Neural progenitor cell (in vitro differentiated cells): ENCODE measurements at places on chromosomes 1 and 21. TPM values are rescaled to one million over a fixed set of nuclear protein-coding genes. Genes with fewer than 3 reads are reported as not detected.

DNA sequence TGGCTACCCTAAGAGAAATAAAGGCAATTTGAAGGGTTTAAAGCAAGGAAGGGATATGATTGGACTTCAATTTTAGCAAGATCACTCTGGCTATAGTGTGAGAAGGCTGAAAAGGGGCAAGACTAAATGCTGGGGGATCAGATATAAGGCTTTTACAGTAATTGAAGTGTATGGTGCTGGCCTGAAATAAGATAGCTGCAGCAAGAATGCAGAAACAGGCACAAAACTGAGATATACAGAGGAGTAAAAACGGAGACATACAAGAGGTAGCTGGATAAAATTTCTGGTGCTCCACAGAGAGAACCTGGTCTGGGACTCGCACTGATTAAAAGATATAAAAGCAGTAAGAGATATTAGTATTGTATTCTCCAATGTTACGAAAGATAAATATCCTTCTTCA, 92.0 kb downstream of the DENND1B start:
- no peak for DNase-seq
- H3K27me3 ChIP-seq: no peaks in the 10 kb centered on the region
- peaks cover 14% of the 10 kb centered on the region for H3K4me1 ChIP-seq
- no peak overlapping the region for H3K4me3 ChIP-seq

Gene CDC7
- total RNA-seq: 90.8 and 156 TPM in 2 replicates

GRCh38 chr1:12244078-12244477, 14.2 kb downstream of the VPS13D start:
- H3K4me3 ChIP-seq: no peak overlapping the region
- H3K36me3 ChIP-seq: peaks cover 9% of the 10 kb centered on the region
- no peaks in the 10 kb centered on the region for H3K4me1 ChIP-seq
- no peak overlapping the region for H3K27ac ChIP-seq

DNA sequence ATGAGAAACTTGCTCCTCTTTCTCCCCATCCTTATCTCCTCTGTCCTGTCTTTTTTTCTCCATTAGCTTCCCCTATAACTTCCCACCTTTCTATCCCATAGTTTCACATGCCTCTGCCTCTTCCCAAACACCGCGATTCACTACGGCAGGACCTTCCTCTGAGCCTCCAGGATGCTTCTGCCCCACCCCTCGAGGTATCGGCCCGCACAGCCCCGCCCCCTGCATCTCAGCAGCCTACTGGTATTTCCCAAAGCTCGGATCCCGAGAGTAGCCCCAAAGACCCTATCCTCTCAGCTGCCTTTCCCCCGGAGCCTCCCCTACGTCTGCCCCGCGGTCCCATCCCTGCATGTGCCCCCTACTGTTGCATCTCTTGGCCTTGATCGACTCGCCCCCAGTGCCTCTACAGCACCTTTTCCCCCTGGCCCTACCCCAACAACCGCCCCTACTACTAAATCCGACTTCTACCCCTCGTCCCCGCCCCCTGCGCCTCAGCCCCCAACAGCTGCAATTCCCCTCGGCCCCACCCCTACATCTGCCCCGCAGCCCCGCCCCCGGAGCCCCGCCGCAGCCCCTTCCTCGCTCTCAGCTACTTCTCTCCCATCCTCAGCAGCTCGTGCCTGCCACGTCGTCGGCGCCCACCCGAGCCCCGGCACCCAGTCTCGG, 512 bp downstream of the PIAS3 start:
- no peaks in the 10 kb centered on the region for H3K36me3 ChIP-seq
- DNase-seq: peak; percentile 89
- H3K4me3 ChIP-seq: peak overlapping the region; percentile 95
- no peaks in the 10 kb centered on the region for H3K4me1 ChIP-seq

DNA sequence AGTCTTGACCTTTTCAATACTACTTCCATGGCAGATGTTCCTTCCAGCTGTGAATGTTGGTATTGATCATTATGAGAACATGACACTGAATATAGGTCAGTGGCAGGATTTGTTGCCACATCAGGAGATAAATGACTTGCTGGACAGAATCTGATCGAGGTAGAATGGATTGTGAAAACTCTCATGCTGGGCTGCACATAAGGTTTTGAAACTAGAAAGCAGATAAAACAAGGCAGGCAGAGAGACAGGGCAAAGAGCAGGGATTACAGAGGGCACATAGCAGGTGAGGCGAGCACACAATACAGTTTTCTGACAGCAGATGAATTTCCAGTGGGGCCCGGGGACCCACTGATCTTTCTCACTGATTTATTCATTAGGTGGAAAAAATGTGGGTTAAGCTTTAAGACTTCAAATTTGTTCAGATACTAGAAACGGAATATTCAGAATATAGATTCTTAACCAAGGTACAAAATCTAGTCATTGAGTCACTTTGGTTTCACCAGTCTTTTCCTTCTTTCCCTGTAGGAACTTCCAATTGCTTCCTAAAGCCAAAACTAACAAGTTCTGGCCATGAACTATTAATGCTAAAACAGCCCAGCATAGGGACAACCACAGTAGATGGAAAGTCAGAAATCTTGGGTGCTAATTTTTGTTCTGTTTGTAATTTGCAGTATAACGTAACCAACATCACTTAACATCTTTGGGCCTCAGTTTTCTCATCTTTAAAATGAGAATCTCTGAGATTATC, 296.0 kb upstream of the PTBP2 start:
- no peak overlapping the region for H3K27ac ChIP-seq
- no peak overlapping the region for H3K4me3 ChIP-seq
- peak; percentile 1 for DNase-seq
- peaks cover 3% of the 10 kb centered on the region for H3K4me1 ChIP-seq

Gene LCE3E
- total RNA-seq: not detected in 2 replicates

- peaks cover 16% of the 10 kb centered on the region for H3K4me1 ChIP-seq
- no peak overlapping the region for H3K4me3 ChIP-seq
- H3K27ac ChIP-seq: no peak overlapping the region
- H3K36me3 ChIP-seq: no peaks in the 10 kb centered on the region
- H3K27me3 ChIP-seq: no peaks in the 10 kb centered on the region
These were observed 10.3 kb upstream of the LEFTY1 start for GRCh38 chr1:225899044-225899925.

GRCh38 chr1:214331827-214332423, 51.0 kb downstream of the SMYD2 start:
- peaks cover 6% of the 10 kb centered on the region for H3K4me1 ChIP-seq
- peak; percentile 73 for DNase-seq
- H3K36me3 ChIP-seq: no peaks in the 10 kb centered on the region
- H3K27ac ChIP-seq: no peak overlapping the region

Gene C8A
- not detected in 2 replicates for total RNA-seq
